ENCODE measurements at places on chromosomes 5 and 9.

GRCh38 chr5:119287547-119288111, 68.2 kb upstream of the TNFAIP8 start:
- no peaks in the 10 kb centered on the region for H3K36me3 ChIP-seq
- H3K27ac ChIP-seq, result no peak overlapping the region
- no peaks in the 10 kb centered on the region for H3K27me3 ChIP-seq
- H3K4me3 ChIP-seq, result no peak overlapping the region
- DNase-seq, result no peak

- H3K27ac ChIP-seq, result no peak overlapping the region
- no peaks in the 10 kb centered on the region for H3K36me3 ChIP-seq
- H3K27me3 ChIP-seq, result no peaks in the 10 kb centered on the region
Measured at GRCh38 chr5:112634796-112635195, 102.9 kb upstream of the APC start.

GRCh38 chr5:127203818-127204217, 86.8 kb upstream of the MEGF10 start:
- H3K4me1 ChIP-seq, result no peaks in the 10 kb centered on the region
- no peak overlapping the region for H3K27ac ChIP-seq
- no peaks in the 10 kb centered on the region for H3K27me3 ChIP-seq
- H3K4me3 ChIP-seq, result no peak overlapping the region

DNA sequence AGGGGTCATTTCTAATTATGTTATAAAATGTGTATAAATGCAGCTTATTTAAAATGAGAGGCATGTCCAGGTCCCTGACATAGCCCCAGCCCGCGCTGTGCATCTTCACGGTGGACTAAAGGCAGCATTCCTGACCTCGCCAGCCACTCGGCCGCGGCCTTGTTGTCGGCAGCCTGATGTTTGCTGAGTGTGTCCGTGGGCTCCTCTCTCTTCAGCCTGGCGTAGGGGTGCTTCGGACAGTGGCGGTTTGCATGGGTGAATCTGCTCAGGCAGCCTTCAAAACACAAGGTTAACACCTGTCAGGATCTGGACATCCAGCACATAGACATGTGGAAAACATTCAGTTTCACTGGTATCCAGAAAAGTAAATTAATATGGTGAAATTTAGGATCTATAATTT, 8.8 kb upstream of the SLC35D2 start:
- peaks cover 2% of the 10 kb centered on the region for H3K4me1 ChIP-seq
- H3K27ac ChIP-seq, result no peak overlapping the region
- H3K36me3 ChIP-seq, result peaks cover 12% of the 10 kb centered on the region

- no peak overlapping the region for H3K27ac ChIP-seq
- H3K27me3 ChIP-seq, result no peaks in the 10 kb centered on the region
- H3K4me1 ChIP-seq, result no peaks in the 10 kb centered on the region
Measured at GRCh38 chr5:153276151-153276550, 214.3 kb upstream of the GRIA1 start.

DNA sequence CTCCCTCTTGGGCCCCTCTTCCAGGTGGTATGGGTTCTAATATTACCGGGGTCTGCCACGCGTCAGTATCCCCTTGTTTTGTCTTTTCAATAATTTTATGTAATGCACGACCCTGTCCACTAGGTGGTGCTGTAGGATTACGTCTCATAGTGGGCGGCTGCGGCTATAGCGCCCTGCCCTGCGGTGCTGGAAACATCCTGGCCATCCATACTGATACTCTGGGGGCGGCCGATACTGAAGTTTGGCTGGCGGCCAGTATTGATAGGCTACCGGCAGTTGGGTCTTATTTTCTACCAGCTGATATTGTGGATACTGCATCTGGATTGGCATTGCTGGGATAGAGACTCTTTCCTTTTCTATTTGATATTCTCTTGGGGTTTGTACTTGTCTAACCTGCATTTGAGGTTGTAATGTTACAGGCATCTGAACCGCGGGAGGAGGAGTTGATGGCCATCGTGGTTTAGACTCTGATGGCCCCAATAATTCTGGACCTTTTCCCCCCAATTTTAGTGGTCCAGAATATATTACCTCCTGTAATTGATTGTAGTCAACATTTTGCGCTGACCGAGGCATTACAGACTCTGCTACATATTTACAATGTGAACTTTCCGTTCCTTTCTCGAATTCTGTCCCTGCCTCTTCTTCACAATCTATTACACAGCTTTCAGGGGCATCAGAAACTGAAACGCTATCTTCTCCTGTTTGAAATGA, 3.3 kb upstream of the TMEM141 start:
- H3K27ac ChIP-seq, result no peak overlapping the region
- H3K36me3 ChIP-seq, result no peaks in the 10 kb centered on the region
- H3K4me3 ChIP-seq, result no peak overlapping the region
- no peaks in the 10 kb centered on the region for H3K4me1 ChIP-seq

DNA sequence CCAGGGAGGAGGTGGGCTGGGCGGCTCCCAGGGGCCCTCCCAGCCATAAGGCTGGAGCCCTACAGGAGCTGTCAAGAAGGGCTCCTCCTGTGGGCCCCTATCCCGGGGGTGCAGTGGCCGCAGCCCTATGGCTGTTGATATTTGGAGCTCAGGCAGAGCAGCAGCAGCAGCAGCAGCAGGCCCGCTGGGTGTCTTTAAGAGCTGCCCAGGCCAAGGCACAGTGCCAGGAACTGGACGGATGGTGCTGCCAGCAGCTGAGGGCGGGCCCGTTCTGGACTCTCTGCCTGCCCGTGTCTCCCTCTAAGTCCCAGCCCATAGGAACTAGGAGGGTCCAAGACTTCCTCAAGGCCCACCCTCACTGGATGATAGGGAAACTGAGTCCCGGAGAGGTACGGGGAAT, 3.6 kb downstream of the AK1 start:
- H3K4me3 ChIP-seq, result no peak overlapping the region
- no peaks in the 10 kb centered on the region for H3K36me3 ChIP-seq
- H3K27ac ChIP-seq, result no peak overlapping the region
- no peaks in the 10 kb centered on the region for H3K27me3 ChIP-seq
- no peak for DNase-seq

DNA sequence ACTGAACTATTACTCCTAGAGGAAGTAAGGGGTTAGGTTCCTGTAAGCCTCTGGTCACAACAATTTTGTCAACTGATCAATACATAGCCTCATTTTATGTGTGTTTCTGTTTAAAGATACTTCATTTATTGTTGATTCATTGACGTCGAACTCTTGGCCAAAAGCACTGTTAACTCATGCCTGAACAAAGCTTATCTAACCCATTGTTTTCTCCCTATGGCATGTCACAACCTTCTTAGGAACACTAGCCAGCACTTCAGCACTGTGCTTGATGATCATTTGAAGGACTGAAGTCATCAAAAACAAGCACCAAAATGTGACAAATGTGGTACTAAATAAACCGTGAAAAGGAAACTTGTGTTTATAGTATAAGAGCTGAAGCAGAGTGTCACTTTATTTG, 13.5 kb downstream of the CNTLN start:
- no peak overlapping the region for H3K4me3 ChIP-seq
- no peak for DNase-seq
- H3K27ac ChIP-seq, result no peak overlapping the region
- no peaks in the 10 kb centered on the region for H3K36me3 ChIP-seq

GRCh38 chr5:40841068-40841805, at the start of gene CARD6:
TSS of gene CARD6 (plus strand) at chr5:40841367. CDS start at chr5:40841383, 16 bp downstream.
- no peaks in the 10 kb centered on the region for H3K27me3 ChIP-seq
- no peak within 1 kb of the TSS for H3K4me3 ChIP-seq
- H3K36me3 ChIP-seq, result no peaks in the 10 kb centered on the region
- no peaks in the 10 kb centered on the region for H3K4me1 ChIP-seq

DNA sequence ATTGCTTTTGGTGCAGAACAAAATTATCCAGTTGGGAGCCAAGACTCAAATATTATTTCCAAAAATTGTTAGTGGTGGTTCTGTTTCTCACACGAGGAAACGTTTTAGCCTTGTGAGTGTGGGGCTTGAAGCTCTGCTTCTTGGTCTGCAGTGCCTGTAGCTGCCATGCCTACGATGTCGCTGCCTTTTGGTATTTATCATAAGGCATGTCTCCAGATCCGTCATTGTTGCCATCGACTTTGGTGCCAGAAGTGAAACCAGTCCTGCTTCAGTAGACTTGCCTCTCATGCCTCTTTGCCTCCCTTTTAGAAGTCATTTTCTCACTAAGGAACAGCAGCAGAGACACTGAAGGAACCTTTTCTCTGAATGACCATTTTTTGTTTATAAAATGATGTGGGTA, 29.7 kb upstream of the CATSPER3 start:
- H3K4me1 ChIP-seq, result no peaks in the 10 kb centered on the region
- H3K27me3 ChIP-seq, result no peaks in the 10 kb centered on the region
- no peak overlapping the region for H3K27ac ChIP-seq
- no peak overlapping the region for H3K4me3 ChIP-seq

GRCh38 chr5:116632890-116633289, 58.3 kb upstream of the SEMA6A start:
- no peak overlapping the region for H3K27ac ChIP-seq
- no peaks in the 10 kb centered on the region for H3K36me3 ChIP-seq
- H3K4me3 ChIP-seq, result no peak overlapping the region
- H3K27me3 ChIP-seq, result no peaks in the 10 kb centered on the region
- DNase-seq, result no peak

GRCh38 chr5:151670083-151670686, 16.5 kb downstream of the SPARC start:
- no peak for DNase-seq
- H3K27me3 ChIP-seq, result no peaks in the 10 kb centered on the region
- H3K4me1 ChIP-seq, result no peaks in the 10 kb centered on the region

GRCh38 chr9:133726401-133727276, 11.5 kb downstream of the SARDH start:
- H3K36me3 ChIP-seq, result no peaks in the 10 kb centered on the region
- DNase-seq, result no peak
- H3K4me3 ChIP-seq, result no peak overlapping the region
- H3K4me1 ChIP-seq, result no peaks in the 10 kb centered on the region
- H3K27ac ChIP-seq, result no peak overlapping the region
- no peaks in the 10 kb centered on the region for H3K27me3 ChIP-seq

- no peak overlapping the region for H3K27ac ChIP-seq
- 0 out of 2 replicates have a peak, but pooled peaks cover 2% of the 10 kb centered on the region for H3K4me1 ChIP-seq
- H3K4me3 ChIP-seq, result peak overlapping the region; percentile 70
- H3K36me3 ChIP-seq, result no peaks in the 10 kb centered on the region
- no peak for DNase-seq
Measured at GRCh38 chr5:138338411-138339090, 485 bp downstream of the FAM53C start.

DNA sequence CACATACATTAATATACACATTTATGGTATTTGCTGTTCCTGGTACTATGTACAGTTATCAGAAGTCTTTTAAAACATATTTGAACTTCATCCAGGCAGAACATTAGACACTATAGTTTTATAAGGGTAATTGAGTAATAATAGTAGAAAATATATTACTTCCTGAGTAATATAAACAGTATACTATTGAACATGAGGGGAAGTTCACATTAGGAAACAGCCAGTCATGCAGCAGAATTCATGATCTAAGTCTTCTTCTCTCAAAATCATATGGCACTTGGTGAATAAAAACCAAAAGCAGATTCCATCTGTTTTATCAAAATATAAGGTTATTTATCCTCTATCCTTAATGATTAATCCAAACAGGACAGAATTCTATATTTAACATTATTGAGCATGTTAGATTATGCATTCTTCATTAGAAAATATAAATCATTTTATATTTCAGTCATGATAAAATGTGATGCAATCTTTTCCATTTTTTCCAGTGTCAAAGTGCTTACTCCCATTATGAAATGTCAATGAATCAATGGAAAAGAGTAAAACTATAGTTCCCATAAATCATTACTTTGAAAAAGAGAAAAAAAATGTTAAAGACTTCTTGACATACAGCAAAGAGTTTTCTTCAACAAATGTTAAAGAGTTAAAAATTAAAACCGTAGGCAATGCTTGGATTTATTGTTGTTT, 584.3 kb upstream of the TUSC1 start:
- H3K36me3 ChIP-seq, result no peaks in the 10 kb centered on the region
- H3K27me3 ChIP-seq, result no peaks in the 10 kb centered on the region
- H3K4me1 ChIP-seq, result no peaks in the 10 kb centered on the region
- H3K4me3 ChIP-seq, result no peak overlapping the region
- DNase-seq, result no peak

DNA sequence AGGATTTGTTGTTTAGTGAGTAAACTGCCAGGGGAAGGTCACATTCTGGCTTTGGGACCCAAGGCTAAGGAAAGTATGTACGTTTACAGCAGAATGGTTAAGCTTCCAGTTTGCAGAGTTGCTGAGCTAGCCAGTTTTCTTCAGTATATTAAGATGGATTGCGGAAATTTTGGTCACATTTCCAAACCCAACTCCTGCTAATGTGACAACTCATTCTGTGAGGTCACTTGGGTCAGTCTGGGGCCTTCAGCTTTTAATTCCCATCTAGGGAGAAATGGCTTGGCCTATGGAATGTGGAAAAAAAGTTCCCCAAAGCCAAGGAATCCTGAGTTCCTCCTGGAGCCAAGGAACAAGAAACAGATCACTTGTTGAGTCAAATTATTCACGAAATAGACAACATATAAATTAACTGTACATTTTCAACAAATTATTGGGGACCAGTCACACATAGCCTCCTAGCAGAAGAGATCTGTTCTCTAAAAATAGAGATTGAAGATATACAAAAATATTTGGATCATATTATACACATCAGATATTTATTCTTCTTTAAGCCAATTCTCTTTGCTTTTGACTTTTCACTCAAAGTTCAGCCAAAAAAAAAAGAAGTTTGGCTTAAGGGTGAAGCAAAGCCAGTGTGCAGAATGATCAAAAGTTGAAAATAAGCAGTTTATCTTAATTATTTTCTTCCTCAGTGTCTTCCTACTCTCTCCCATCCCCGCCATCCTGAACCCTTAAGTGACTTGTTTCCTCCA, 8.8 kb downstream of the KCNV2 start:
- no peaks in the 10 kb centered on the region for H3K36me3 ChIP-seq
- no peaks in the 10 kb centered on the region for H3K27me3 ChIP-seq
- H3K4me3 ChIP-seq, result no peak overlapping the region
- H3K27ac ChIP-seq, result no peak overlapping the region
- no peaks in the 10 kb centered on the region for H3K4me1 ChIP-seq

DNA sequence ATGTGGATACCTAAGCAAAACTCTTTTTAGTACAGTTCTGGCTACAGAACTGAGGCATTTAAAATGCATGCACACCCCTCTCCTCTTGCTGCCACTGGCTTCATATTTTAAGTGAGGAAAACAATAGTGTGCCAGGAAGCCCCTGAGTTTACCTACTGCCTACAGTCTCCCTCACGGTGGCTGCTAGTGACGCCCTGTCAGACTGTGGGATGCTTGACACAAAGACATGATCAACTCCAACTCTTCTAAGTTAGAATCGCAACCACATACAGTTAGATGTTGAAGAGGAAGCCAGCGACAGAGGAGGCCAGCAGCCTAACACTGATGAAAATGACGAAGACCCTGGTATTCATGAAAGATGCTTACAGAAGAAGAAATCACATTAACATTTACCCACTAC, 1.3 kb downstream of the SEC16A start:
- H3K4me3 ChIP-seq, result no peak overlapping the region
- no peak overlapping the region for H3K27ac ChIP-seq
- 0 out of 2 replicates have a peak, but pooled peaks cover 3% of the 10 kb centered on the region for H3K4me1 ChIP-seq

- no peaks in the 10 kb centered on the region for H3K4me1 ChIP-seq
- H3K27ac ChIP-seq, result no peak overlapping the region
- no peak overlapping the region for H3K4me3 ChIP-seq
Measured at GRCh38 chr5:66821688-66822429, 225.7 kb downstream of the MAST4 start.

Data from iPS DF 6.9 (cell line).